Motor neuron (in vitro differentiated cells): ENCODE measurements at places on chromosomes 13 and 19. TPM values are rescaled to one million over a fixed set of nuclear protein-coding genes. Genes with fewer than 3 reads are reported as not detected.

CEACAM21 gene
- 0.14 TPM in 1 of 2 replicates, not detected in the other for total RNA-seq

CRLF1 gene
- total RNA-seq, result 1.5 and 5.5 TPM in 2 replicates

SPIB gene
- total RNA-seq, result 0.33 and 0.44 TPM in 2 replicates

LCP1 gene
- 0.46 and 1.1 TPM in 2 replicates for total RNA-seq

GPC5 gene
- 4.1 and 4.7 TPM in 2 replicates for total RNA-seq

CGB5 gene
- 0.52 TPM in 1 of 2 replicates, not detected in the other for total RNA-seq

N4BP2L2 gene
- total RNA-seq, result 73.4 and 76.1 TPM in 2 replicates

LRRC25 gene
- total RNA-seq, result 0.49 and 1.1 TPM in 2 replicates
